ENCODE measurements at places on chromosomes 12 and 14.

DNA sequence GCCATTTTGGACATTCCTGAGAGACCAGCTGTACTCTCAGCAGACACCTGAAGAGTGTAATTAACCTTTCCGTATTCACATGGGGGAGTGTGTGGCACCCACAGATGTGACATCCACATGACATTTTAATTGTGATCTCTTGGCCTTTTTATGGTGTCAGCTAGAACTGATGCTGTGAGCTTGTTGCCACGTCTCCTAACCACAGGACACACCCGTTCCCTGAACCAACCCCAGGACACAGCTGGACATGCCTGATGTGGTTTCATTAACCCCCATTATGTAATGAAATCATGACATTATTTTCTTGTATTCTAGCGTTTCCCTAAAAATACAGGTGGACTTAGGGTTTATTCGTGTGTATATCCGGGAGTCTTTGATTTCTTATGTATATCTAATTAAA, 1036.1 kb downstream of the TMEM121 start:
- no peak for DNase-seq

- no peak for DNase-seq
Measured at GRCh38 chr12:21523148-21523547, 2.9 kb upstream of the SPX start.

DNA sequence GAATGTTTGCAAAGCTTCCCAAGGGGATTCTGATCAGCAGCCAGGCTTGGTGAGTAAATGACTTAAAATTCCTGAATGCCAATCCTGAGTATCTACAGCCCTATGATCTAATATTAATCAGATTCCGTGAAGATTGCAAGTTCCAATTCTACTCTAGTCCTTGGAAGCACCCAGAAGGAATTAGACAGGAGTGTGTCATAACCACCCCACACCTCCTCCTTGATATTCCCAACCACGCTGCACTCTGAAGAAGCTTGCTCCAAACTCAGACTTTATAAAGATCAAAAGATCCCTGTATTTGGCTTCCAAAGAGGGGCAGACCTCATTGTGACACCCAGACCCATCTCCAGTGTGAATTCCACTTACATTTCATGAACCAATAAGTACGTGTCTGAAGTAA, 306.0 kb downstream of the BCL11B start:
- no peak for DNase-seq

- no peak for DNase-seq
Measured at GRCh38 chr14:38065106-38065762, 142.5 kb upstream of the SSTR1 start.

GRCh38 chr12:24705741-24706358, 243.1 kb downstream of the BCAT1 start:
- peak; percentile 61 for DNase-seq

DNA sequence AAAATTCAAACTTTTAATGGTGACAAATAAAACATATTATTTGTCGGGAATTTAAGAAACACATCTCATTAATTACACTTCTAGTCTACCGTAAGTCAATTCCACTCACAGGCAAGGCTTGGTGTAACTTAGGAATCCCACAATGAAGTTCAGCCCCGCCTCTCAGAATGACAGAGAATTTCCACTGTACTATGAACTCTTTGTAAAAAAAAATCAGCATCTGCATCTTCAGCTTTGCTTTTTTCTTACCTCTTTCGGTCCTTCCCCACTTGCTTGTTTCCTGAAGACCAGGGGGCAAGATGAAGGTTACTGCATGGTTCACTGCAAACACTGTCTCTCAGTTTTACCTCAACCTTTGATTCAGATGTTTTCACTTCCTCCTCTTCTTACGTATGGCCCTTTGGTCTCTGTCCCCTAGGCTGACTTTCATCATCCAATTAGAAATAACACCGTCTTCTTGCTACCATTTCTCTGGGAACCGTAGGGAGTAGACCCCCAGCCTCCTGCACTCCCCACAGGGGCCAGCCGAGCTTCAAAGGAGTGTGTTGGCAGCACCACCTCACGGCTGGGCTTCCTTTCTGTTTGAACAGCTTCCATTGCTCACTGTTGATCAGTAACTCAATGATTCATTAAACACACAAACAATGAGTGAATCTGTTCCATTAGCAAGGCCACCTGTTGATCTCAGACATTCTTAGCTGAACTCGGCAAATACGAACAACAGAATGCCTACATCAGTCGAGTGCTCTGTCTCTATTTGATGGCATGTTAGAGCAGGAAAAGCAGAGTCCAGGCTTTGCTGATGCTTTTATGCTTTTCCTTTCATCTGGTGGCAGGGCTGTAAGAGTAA, 343.0 kb downstream of the BMP4 start:
- peak; percentile 64 for DNase-seq

GRCh38 chr12:97292588-97292987, 170.0 kb upstream of the RMST start:
- peak; percentile 65 for DNase-seq

DNA sequence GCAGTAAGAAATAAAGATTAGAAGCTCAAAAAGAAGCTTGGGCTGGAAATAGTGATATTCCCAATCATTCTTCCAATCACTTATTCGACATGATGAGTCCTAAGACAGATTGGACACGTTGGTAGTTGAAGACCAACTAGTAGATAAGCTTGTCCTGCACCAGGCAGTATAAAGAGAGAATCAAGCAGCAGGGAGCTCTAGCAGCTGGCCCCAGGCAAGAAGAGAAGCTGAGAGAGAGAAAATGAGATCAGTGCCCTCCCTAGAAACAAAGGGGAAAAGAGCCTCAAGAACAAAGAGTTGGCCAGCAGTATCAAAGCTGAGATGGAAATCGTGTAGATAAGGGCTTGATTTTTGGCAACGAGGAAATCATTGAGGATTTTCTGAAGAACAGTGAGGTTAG, 20.6 kb downstream of the RASSF8 start:
- no peak for DNase-seq

GRCh38 chr12:90111791-90112580, 403.3 kb upstream of the ATP2B1 start:
- no peak for DNase-seq

- no peak for DNase-seq
Measured at GRCh38 chr14:53017837-53018236, 67.0 kb upstream of the FERMT2 start.

DNA sequence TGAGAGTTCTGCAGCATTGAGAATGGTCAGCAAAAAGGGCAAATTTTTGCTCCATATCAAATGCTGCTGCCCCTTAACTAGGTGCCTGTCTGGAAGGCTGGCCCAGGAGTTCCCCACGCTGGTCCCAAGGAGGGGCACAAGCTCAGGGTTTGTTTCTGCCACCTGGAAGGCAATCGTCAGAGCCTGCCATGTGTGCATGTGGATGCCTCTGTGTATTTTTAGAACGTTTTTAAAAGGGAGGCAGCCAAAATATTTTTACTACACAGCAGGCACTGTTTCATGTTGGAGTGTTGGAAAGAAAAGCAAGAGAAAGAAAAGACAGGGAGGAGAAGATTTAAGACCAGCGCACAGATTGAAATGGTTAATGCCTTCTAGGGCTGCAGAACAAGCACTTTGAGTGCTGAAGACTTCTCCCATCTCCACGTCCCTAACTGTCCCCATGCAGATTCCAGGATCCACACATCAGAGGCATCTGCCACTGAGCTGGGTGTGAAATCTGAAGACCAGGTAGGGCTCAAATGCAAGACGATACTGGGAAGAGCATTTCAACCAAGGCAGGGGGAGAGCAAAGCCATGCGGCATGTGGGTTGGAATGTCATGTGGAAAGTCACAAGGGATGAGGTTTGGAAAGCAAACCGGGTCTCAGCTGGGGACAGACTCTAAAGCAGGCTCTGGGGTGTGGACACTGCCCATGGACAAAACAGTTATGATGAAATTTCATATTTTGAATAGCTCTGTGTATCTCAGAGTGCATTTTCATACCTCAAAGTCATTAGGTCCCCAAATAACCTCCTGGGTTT, 557.2 kb downstream of the BCL11B start:
- DNase-seq: no peak
